Sciatic nerve (tissue), 2 donors: ENCODE measurements at places on chromosomes 6 and 20.

DNA sequence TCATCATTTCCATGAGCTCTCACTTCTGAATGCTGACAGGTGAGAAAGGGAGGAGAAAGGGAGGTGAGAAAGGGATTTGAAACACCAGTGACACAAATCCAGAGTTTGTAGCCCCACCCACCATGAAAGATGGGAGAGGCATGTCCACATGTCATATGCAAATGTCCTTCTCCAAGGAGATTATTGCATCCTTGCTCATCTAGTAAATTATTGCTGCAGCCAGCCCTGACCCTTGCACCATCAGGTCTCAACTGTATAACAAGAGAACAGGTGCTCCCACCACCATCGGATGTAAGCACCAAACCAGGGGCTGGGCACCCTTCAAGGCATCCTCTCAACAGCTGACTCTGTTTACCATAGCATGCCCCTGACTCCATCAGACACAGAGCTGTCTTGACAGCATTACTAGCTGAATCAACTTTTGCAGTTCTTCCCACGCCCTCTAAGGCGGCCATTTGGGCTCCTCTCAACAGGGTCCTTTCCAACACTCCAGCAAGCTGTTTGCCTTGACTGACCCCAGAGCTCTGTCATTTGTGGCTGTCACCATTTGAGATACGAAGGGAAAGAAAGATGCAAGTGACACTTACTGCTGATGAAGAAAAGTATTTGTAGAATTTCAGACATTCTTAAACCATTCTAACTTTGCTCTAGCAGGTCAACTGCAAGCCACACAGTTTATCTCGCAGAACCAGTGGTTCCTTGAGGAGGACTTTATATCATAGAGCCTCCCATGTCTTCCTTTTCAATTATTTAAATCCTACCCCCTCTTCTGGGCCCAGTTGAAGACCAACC is 14.2 kb downstream of the GFOD1 start:
- DNase-seq = no peak

- DNase-seq = no peak
These were observed 3.2 kb downstream of the RBM38 start for GRCh38 chr20:57394121-57395082.

GRCh38 chr6:136446579-136447187 is 103.5 kb downstream of the MAP7 start:
- DNase-seq = no peak

GRCh38 chr6:14546036-14546435 is 428.5 kb downstream of the CD83 start:
- DNase-seq = no peak

DNA sequence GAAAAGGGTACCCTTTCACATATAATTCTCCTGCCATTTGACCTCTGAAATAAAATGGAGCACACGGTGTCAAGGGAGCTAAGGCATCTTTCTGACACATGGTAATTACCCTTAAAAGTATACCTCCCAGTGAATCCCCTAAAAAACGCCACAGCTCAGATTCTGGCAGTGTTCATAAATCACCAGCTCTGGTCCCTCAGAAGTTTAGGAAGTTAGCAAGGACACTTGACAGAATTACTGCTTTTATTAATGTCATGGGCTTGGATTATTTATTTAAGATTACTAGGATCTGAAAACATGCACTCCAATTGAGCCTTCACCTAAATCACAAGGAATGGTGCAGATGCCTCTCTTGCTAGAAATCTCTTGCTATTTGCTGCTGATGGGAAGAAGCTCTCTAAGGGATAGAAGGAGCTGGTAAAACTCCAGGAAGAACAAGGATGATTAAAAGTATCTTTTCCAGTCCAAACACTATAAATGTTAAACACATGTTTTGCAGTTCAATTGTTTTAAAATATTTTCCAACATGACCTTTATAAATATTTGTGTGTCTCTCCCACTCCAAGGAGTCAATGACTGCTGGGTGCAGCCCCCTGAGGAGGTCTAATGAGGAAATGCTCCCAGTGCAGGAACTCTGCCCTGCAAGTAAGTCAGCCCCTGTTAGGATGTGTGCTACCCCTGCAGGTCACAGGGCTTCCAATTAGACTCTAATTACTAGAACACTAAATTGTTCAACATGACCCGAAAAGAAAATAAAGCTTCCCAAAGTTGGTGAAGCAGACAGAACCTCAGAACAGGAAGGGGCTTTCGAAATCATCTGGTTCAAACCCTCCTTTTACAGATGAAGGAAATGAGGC is 230.3 kb downstream of the TFAP2A start:
- DNase-seq = no peak

DNA sequence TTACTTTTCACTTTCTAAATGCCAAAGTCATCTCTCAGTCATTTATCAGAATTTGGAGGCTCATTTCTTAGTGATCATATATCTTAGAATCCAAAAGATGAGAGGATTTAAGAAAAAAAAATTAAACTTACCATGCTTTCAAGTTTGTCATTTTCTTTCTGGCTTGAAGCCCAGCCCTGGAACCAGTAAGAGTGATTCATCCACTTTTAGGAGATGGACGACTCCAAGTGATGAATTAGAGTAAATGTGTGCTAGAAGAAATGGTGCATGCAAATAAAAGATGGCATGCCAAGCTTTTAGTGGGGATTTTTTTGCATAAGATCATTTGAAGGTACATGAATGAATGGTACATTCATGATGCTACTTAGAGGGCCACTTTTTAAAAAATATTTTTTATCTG is 20.1 kb downstream of the PLCB1 start:
- no peak for DNase-seq

GRCh38 chr6:143248359-143248758 is 187.7 kb downstream of the AIG1 start:
- DNase-seq = no peak

GRCh38 chr20:19451231-19451922 is 238.9 kb downstream of the SLC24A3 start:
- DNase-seq = no peak

DNA sequence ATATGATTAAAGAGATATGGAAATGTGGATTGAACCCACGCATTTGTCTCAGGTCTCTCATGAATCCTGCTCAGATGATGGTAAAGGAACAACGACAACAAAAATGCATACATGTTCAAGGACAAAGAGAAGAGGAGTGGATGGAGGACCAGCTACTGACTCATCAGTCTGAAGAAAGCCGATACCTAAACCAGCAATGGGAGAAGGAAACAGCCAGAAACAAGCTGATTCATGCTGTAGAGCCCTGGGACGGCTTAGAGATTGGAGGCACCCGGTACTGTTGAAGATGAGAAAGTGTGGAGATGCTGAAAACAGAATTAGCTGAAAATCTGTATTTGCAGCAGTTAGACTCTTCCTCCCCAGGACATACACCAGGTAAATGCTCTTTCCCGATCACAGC is 14.4 kb upstream of the RIPPLY2 start:
- no peak for DNase-seq

DNA sequence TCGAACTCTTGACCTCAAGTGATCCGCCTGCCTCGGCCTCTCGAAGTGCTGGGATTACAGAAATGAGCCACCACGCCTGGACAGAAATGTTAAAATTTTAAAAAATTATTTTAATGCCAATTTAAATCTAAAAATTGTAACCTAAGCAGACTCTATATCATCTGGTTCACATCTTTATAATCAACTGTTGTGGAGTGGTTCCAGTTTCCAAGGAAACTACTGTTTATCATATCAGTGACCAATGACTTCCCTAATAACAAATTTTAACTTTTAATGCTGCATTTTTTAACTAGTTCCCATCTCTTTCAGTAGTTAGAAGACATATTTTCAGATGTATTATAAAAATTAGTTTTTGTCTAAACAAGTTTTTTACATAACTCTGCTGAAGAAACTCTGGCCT is 5.2 kb upstream of the BTN3A2 start:
- no peak for DNase-seq

GRCh38 chr6:154606457-154606856 is 96.0 kb upstream of the CNKSR3 start:
- DNase-seq = peak; percentile 60

DNA sequence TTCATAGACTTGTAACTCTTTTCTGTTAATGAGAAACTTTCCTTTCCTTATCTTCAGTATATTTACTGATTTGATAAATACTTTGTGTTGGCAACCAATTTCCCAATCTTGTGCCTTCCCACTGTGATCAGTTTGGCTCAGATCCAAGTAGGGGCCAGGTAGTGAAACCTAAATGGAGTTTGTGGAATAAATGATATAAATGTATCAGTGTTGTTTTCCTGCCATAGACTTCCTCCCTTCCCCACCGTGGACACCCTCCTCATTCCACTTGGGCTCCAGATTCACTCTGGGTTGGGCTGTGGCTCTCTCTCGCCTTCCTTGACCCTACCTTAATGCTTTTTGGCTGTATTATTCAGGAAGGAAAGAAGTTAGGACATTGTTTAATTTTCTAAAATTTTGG is 1.3 kb downstream of the ZKSCAN3 start:
- DNase-seq = no peak

GRCh38 chr6:51303338-51303737 is 484.7 kb downstream of the TFAP2B start:
- DNase-seq = no peak
